NCI-H345 (cell line): ENCODE measurements at places on chromosomes 6 and 20.

DNA sequence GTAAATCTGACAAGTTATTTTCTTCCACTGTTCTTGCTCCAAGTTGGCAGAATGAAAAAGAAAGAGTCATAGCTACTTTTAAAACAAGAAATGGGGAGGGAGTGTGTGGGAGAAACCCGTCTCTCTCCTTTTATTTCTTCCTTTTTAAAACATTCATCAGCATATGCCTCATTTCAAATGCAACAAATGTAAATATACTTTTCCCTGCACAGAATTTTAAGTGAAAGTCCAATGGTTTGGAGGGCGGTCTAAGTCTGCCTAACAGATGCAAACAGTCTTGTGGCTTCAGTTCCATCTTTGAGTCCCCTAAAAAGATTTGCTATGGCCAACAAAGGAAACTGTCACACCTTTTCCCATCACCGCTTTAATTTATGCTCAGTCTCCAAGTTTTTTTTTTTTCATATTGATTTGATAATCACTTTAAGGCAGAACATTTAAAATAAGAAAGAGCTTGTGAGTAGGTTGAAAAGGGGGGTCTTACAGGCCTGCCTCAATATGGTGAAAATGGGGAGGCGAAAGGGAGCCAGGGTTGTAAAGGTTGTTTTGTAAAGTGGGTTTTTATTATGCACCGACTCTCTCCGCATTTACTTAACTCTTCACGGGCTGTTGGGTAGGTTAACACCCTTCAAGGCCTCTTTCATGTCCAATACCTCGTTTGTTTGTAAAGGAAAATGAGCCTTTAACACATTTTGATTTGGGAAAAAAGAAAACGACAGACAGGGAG, 4.6 kb downstream of the TFAP2D start:
- DNase-seq = no peak

GRCh38 chr6:9851541-9852380, 563.1 kb downstream of the TFAP2A start:
- no peak for DNase-seq

DNA sequence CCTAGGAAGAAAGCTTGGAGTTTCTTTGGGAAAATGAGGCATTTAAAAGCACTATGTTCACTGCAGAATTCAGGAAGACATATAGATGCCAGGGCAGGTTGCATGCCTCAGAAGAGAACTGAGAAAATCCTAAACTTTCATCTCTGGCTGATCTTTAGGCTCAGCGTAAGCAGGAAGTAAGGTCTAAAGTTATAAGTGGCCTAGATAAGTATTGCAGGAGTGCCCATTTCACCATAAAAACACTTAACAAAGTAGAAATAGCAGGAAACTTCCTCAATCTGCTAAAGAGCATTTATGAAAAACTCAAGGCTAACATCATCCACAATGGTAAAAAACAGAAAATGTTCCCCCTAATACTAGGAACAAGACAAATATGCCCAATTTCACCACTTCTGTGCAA, 320.3 kb downstream of the BMP2 start:
- no peak for DNase-seq

- peak; percentile 37 for DNase-seq
Measured at GRCh38 chr6:35327349-35328027, 14.9 kb upstream of the PPARD start.

DNA sequence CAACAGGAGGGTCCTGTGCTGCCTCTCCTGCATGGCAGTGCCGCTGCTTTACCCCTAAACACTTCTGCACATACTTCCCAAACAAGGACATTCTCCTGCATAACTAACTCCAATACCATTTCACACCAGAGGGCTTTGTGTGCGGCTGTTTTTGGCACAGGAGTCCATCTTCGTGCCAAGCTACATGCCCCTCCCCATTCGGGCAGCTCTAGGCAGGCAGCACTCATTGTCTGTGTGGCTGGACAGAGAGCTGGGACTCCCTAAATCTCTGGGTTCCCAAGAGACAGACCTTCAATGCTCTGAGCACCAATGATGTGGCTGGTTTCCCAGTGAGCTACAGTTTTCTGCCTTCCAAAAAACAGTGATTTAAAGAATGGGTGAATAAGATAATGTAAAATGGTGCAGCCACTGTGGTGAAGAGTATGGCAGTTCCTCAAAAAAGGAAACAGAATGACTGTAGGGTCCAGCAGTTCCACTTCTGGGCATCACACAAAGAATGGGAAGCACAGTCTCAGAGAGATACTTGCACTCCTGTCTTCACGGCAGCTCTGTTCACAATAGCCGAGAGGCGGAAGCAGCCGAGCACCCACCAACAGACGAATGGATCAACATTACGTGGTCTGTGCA, 80.3 kb upstream of the DUSP22 start:
- no peak for DNase-seq

- no peak for DNase-seq
Measured at GRCh38 chr20:62266340-62266739, 28.0 kb downstream of the OSBPL2 start.

GRCh38 chr20:23200413-23200812, 114.3 kb upstream of the CD93 start:
- no peak for DNase-seq

GRCh38 chr20:11178946-11179654, 505.3 kb upstream of the JAG1 start:
- no peak for DNase-seq

DNA sequence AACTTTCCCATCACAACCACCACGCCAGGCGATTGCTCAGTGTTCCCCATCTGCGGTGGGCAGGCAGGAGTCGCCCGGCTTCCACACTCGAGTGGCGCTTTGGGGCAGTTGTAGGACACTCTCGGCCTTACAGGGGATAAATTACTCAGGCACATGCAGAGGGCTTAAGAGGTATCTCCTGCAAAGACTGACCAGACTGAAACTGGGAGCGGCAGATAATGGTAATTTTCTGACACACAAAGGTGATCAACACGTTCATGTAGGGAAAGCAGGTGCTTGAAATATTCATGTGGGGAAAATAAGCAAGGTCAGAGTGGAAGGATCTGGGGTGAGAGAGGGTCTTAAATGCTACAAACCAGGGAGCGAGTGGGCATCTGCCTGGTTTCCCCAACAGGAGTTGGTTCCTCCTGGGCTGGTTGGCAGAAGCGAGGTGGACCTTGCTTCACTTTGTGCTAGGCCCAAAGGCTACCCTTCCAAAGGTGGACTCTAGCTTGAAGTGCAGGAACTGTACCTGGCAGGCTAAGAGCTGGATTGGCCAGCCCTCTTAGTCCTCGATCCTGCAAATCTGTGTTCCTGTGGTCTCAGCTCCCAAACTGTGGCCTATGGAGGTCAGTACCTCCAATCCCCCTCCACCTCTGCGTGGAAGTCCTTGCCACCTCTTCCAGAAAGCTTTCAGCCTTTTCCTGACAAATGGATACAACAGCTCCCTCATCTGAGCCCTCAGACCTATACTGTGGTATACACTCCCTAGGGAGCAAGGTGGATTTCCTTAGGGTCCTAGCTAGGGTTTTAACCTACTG, 16.7 kb downstream of the PLAGL2 start:
- DNase-seq = peak; percentile 19

GRCh38 chr20:31930779-31931178, 21.1 kb downstream of the PDRG1 start:
- DNase-seq = no peak

DNA sequence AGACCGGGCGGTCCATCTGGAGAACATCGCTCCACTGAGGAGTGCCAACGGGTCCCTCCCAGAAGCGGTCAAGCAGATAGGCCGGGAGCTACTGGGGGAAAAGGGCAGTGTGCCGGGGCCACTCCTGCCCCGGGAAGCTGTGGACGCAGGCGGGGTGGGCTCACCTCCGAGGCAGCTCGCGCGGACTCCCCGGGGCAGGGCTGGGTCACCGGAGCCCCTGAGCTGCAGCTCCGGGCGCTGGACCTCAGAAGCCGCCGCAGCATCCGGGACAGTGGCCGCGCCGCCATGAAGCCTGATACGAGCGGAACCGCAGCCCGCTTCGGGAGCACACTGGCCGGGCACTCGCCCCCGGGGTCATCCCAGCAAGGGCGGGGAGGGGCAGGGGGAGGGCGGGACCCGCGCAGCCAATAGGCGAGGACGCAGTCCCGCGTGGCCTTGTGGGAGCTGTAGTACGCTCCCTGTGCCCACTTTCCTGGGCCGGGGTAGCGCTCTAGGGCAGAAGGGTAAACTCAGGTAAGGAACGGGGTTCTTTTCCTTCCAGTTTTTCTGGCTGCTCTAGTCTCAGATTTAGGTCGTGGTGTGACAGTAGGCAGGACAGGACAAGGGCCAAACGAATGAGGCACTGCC, at the start of gene MOCS1:
MOCS1 (minus strand) TSS at position 332 of the 627 bp plus-strand sequence; CDS start at position 287, 45 bp downstream.
- DNase-seq = peak; percentile 73
